NCI-H2029 treated with DMSO at 0.1 percent for 48 hours (cell line): ENCODE measurements at places on chromosomes 5 and 9.

DNA sequence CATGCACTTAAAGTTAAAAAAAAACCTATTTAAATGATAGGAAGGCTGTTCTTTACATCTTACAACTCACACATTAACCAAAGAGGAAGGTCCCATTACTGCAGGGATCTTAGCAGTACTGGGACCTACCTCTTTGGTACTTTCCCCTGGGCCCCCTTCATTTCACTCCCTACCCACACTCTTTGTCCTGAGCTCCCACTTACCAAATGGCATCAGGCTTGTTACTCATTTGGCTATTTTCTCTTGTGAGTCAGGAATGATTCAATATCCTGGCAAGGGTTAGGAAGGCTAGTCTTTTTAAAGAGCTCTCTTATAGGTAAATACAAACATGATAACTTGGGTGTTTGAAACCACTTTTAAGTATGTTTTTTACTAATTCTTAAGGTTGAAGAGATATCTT lies 117.4 kb upstream of the ELL2 start:
- DNase-seq, result no peak

DNA sequence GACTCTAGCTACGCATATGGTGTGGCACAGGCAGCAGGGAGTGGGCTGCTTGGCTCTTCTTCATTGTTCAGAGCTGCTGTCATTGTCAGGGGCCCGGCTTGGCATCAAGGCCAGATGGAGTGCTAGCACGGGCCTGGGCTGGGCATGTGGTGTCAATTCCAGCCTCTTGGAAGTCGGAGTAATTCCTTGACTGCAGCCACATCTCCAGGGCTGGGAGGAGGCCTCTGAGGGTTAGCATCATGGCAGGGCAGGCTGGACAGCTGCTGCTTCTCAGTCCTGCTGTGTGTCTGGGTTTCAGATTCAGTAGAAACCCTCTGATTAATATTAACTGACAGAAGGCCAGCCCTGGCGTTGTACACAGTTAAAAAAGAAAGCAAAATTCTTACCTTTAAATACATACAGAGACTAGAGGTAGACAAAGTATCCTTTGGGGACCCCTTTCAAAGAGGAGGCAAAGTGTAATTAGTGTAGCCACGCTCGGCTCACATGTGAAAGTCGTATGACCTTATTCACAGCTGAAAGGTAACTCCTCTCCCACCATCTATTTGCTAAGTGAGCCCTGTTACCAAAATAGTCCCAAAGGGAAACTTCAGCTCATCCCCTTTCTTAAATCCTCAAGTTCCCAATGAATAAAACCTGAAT lies 126.4 kb downstream of the DOCK2 start:
- no peak for DNase-seq

DNA sequence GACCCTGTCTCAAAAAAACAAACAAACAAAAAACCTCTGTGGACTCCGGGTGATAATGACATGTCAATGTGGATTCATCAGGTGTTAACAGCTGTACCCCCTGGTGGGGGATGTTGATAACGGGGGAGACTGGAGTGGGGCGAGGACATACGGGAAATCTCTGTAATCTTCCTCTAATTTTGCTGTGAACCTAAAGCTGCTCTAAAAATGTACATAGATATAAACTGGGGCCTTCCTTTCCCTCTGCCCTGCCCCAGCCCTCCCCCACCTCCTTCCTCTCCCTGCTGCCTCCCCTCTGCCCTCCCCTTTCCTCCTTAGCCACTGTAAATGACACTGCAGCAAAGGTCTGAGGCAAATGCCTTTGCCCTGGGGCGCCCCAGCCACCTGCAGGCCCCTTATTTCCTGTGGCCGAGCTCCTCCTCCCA lies 1.4 kb upstream of the CEL start:
- no peak for DNase-seq

DNA sequence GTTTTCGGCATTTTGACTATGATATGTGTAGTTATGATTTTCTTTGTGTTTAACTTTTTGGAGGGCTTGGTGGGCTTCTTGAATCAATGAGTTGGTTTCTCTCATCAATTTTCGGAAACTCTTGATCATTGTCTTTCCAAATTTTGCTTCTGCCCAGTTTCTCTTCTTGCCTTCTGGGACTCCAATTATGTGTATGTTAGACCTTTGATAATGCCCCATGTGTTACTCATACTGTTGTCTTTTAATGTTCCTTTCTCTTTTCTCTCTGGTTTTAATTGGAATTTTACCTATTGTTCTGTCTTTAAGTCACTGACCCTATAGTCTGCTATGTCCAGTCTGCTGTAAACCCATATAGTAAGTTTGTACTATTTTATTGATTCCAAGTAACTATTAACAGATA lies 41.5 kb downstream of the KCNIP1 start:
- no peak for DNase-seq

DNA sequence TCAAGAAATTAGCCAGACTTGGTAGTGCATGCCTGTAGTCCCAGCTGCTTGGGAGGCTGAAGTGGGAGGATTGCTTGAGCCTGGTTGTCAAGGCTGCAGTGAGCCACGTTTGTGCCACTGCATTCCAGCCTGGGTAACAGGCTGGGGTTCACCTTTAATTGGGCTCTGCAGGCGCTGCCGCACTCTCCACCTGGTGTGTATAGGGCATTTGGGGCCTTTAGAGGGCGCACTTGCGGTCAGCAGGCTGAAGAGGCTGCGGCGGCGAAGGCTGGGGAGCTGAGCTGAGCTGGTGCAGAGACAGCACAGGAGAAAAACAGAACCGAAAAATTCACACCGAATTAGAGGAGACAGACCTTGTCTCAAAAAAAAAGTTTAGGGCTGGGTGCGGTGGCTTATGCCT lies 31.2 kb downstream of the CDK7 start:
- no peak for DNase-seq

GRCh38 chr5:136203303-136203922 lies 10.5 kb upstream of the SMIM32 start:
- DNase-seq, result no peak

DNA sequence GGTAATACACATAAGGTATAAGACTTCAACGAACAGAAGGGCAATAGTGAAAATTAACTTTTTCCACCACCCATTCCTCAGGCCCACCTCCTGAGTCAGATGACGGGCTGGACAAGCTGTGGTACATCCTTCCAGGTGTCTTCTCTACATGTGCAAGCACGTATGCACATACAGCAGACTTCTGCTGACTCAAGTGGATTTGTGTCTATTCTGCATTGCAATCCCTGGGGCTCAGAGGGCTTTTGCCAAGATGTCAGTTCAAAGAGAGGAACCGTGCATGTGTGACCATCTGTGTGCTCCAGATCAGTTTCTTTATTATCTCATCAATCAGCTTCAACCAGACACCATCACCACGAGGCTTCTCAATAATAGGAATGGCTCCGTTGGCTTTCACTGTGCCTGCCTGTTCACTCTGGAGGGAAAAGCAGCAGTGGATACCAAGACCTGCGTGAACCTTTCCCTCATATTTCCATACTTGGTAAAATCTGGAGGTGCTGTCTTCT lies 288.4 kb downstream of the MTRR start:
- no peak for DNase-seq
